ENCODE measurements at places on chromosomes 1 and 21.

DNA sequence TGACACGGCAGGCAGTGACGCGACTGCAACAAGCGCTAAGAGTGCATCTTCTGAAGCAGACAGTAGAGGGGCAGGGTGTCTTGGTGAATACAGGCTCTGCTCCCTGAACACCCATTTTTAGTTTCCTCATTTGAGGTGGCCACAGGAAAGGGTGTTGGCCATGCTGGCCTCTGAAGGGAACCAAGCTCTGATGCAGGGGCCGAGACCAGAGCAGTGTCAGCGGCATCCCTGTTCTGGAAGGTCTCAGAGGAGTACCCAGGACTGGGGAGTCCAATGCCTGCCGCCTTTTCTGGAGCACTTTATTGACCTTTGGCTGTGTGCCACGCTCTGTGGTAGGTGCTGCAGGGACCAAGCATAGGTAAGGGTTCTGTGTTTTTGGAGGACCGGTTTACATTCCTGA, 100.4 kb downstream of the KCNJ6 start:
- no peak for DNase-seq

GRCh38 chr21:39952265-39952664, 85.0 kb downstream of the PCP4 start:
- DNase-seq: no peak

DNA sequence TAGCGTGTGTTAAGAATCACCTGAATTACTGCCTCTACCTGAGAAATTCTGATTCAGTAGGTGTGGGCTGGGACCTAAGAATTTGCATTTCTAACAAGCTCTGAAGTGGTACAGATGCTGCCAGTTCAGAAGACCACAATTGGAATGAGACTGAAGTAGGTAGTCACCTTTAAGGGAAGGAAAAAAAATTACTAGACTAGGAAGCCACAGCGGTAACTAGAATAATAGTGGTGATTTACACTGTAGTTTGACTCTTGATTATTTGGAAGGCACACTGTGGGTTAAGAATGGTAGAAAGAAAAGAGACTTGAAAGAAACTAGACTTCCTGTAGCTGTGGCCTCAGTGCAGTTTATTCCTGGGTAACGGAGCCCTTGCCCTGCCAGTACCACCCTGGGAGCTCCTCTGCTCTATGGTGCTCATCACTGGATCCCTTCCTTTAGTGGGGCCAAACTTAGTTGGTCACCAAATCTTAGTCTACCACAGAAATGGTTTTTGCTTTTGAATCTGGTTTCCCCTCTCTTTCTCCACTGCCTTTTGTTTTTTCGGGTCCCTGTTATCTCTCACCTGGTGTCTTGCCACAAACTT, 43.6 kb downstream of the ARID1A start:
- no peak for DNase-seq

GRCh38 chr1:202689493-202690342, 20.5 kb downstream of the SYT2 start:
- no peak for DNase-seq

DNA sequence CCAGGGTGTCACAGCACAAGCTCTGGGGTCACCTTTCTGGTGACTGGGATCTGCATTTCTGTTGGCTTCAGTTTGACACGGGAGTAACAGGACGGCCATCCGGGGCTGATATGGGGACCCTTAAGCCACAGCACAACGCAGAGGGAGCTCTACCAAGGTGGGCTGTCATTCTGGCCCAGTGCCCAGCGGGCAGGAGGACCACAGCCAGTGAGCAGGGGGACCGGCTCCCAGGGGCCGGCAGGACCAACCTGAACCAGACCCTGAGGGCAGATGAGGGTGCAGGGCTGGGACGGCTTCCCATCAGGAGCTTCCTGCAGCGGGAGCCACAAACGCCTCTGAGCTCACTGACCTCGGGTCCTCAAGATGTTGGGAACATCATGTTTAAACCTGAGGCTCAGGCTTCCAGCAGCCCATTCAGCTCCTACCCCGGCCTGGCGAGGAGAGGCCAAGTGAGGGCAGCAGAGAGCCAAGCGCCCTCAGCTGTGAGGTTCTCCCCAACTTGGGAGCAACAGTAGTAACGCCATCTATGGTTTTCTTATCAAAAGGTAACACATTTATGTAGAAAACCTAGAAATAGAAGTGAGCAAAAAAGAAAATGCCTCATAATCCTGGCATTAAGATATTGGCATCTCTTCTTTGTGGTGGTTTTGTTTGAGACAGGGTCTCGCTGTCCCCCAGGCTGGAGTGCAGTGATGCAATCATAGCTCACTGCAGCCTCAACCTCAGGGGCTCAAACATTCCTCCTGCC, 26.8 kb downstream of the TMEM201 start:
- DNase-seq: no peak

DNA sequence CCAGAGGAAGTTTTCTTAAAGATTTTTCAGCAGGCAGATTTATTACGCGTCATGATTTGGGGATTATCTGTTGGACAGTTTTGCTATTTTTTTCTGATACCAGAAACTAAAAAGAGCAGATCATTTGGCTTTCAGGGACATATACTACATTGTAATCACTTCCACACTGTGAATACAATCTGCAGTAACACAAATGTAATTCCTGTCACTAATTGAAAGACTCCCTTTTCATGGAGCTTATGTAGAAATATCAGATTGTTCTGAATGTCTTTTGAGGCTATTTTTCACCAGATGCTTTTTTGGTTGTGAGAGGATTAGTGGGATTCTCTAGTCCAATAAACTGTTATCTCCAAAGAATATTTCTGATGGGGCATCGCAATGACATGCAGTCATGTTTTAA, 464.2 kb downstream of the DISC1 start:
- no peak for DNase-seq

DNA sequence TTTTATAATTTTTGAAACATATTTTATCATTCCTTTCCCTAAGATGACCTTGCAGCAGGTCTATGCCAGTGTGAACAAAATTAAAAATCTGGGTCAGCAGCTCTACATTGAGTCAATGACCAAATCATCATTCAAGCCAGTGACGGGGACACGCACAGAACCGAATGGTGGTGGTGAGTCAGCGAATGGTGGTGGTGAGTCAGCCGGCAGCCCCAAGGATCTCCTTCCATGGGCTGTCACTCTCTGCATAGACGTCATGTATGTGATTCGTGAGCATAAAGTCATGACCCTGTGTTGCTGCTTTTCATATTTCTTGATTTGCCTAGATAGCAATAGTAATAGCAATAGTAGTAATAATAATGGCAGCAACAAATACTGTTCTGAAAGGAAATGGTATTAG, 26.3 kb downstream of the PER3 start:
- no peak for DNase-seq

DNA sequence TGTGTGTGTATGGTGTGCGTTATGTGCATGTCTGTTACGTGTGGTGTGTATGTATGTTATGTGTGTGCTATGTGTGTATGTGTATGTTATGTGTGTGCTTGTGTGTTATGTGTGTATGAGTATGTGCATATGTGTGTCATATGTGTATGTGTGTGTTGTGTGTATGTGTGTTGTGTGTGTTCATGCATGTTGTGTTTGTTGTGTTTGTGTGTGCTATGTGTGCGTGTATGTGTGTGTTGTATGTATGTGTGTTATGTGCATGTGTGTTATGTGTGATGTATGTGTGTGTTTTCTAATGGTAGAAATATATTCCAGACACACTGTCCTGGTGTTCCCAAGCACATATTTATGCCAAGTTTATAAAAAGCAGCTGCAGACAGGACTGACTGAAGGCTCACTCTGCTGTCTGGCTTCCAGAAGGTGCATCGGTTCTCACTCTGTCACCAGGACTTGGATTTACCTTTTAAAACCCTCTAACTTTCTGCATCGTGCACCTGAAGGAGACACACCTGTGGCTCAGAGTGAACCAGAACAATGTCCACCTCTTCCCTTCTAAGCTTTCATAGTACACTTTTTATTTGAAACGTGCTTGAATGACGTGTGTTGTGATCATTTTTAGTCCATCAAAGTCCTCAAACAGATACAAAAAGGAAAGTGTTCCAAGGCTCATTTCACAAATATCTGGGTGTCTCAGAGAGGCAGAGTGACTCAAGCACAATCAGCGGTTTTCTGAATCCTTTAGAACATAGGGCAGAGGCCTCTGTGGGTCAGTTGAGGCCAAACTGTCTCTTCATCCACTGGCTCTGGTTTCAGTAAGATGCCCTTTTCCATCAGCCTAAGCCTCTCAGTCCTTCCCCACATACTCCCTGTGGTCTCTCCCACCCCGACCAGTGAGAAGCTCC, 49.9 kb downstream of the TOMM20 start:
- no peak for DNase-seq

DNA sequence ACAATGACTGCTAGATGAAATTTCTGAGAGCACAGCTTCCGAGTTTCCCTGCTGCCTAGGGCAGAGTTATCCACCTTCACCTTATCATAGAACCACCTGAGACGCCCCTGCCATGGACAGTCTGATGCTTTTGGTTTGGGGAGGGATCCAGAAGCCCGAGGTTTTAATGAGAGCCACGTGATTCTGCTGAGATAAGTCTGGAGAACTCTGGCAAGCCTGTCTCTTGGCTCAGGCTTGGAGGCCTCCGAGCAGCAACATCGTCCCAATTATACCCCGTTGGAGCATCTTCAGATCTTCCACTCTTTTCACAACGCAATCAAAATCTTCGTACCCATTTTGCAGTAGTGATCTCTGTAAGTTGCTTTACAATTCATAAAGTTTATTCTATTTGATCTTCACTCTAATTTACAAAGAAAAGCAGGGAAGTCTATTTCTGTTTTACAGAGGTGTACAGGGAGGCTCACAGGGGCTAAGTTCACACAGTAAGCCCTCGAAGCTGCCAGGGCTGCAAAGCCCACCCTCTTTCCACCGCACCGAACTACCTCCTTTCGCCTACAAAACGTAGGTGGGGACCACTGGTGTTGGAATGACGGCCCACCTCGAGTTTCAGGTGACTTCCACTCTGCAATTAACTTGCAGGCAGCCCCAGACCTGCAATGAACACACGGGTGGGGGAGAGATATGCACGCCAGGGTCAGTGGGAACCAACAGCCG, 513 bp upstream of the HHAT start:
- no peak for DNase-seq

GRCh38 chr21:38284216-38284615, 27.4 kb downstream of the KCNJ15 start:
- no peak for DNase-seq

DNA sequence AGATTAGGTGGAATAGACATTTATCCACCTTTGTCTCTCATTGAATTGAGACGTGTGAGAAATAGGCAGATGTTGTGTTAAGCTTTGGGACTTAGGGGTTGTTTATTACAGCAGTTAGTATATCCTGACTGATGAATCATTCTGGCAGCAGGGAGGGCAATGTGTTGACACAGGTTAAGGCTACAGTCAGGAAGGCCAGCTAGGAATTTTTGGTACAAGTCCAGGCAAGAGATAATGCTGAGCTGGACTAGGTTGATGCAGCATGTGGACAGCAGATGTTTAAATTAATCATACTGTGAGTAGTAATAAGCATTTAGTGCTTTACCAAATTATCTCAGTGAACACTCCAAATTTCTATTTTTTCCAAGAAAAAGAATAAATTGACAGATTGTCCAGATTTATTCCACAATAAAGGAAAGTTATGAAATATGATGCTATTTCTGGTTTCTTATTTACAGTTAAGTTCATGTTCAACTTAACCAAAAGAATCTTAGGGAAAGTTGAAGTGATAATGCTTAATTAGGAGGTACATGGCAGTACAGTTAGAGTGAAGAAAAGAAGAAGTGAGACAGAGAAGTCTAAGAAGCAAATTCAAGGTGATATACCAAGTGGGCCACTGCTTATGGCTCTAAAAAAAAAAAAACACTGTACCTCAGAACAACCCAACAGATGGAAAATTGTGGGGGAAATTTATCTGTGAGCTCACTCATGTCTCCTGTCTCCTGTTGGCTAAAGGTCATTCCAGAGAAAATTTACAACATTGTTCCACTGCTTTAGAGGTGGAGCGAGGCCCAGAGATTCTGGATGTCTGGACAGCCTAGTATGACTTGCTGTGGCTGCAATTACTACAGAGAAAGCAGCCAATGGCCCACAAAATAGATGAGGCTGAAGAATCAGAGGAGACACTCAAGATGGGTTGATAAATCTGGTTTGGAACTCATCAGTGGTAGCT, 102.7 kb upstream of the C21orf91 start:
- DNase-seq: no peak

DNA sequence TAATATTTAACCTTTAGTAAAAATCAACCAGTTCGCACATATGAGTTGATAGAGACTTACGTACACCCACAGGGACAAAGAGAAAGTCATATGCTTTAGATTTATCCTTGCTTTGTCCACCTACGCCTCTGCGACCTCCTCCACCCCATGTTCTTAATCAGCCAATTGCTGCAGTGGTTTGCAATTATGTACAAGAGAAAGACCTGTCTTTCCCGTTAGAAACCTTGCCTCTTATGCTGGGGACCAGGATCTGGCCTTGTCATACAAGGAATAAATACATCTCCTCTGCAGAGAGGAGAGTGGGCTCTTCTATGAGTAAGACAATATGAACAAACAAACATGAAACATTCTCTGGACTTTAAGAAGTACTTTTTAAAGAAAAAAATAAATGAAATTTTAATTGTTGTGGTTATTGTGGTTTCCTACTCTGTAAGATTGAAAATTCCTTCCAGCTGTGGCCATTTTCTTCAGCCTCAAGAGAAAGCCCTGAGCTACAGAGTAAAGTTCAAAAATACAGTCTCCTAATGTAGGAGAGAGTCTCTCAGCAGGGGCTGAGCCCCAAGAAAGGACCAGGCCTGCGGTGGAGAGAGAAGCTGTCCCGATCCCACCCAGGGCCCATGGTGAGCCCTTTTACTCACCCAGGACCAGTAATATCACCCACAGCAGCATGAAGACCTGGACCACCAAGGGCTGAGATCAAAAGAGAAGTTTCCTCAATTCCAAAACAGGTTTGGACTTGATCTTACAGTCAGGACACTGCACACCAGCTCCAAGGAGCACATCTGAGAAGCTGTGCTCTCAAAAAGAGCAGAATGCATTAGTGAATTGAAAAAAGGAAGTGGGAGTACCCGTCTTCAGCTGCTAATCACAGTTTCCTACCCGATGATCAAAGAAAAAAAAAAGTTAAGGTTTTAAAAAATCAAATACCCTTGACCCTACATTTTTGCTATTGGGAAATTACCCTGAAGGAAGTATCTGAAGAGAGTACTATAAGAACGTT, at the start of gene FCRL5:
TSS of gene FCRL5 (minus strand) at position 822 of the 1,000 bp plus-strand sequence. CDS start at position 669, 153 bp downstream.
- no peak for DNase-seq

DNA sequence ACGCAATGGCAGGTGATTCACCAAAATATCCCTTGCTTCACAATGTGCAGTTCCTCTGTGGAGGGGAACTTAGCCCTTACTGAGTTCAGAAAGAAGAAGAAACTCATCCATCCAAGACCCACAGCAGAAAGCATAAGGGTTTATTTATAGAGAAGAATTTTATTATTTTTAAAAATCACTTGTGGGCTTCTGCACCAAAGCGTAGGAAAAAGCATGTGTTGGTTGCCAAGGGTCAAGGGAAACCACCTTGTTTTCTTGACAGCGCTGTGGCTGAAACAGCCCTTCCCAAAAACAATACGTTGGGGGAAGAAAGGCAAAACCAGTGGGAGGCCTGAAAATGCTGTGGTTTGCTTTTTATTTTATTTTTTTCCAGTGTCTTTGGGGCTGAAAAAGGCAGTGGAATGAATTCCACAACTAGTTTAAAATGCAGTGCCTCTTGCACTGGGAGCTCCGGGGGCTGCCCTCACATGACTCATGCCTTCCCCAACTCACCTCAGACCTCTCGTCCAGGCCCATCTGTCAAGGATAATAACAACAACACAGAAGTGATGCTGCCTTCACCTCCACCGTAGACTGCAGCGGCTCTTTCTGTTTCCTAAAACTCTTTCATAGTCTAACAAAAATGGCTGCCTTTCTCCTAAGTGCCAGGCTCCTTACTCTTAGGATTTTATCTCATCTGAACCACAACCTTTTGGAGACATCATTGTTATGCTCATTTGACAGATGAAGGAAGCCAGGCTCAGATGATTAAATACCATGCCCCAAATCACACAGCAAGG, 224.2 kb upstream of the JUN start:
- no peak for DNase-seq

GRCh38 chr1:30684259-30684658, 39.1 kb downstream of the MATN1 start:
- DNase-seq: no peak
